ENCODE measurements at places on chromosomes 6 and 20.

- no peak for DNase-seq
Measured at GRCh38 chr20:50023116-50023805, 40.5 kb downstream of the SNAI1 start.

GRCh38 chr20:8527998-8528723, 396.1 kb downstream of the PLCB1 start:
- no peak for DNase-seq

DNA sequence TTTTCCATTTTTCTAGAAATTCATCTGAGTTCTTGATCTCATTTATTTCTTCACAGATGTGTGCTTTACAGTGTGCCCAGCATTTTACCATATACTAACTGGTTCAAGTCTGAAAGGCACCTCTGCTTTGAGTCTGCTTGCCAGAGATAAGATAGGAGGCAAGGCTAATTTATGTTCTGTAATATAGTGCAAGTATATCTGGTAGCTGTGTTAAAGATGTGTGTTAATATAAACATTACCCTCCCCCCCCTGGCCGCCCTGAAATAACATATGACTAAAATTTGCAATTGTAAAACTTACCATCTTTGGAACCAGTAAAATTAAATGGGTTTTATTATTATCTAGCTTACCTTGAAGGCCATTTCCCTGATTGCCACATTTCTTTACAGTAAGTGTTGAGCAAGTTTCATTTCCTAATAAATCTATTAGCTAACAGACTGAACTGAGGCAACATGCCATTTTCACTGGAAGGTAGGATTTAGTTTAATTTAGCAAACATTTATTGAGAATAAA, 2.7 kb downstream of the FBXO9 start:
- DNase-seq: no peak

DNA sequence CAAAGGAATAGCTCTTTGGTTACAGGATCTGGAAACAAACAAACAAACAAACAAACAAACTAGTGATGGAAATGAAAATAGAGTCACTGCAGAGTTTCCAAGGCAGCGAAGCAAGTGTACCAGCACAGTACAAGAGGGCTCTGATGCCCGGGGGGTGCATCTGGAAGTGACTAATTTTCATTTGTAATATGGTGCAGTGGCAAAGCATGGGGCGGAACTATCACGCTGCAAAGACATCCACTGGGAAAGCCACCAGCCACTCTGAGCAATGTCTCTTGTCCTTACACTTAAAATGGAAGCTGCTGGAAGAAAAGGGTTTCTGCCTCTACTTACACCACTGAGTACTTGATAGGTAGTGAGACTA, 44.4 kb upstream of the NEDD9 start:
- no peak for DNase-seq

- no peak for DNase-seq
Measured at GRCh38 chr6:108741331-108741989, 106.8 kb upstream of the ARMC2 start.

DNA sequence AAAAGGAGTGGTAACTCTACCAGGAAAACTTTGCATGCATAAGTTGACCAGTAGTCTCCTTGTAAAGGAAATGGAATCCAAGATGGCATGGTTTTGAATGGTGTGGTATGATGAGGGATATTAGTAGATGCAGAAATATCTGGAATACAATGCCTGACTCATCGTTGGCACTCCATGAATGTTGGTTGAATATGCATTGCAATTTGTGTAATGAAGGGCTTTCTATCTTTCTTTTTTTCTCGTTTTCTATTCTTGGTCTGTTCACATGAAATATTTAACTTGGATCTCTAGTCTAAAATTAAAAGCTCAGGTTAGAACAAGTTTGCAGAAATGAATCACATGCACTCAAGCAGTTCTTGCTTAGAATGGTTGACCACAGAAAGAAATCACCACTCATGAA, 277.3 kb upstream of the PRND start:
- DNase-seq: no peak

- no peak for DNase-seq
Measured at GRCh38 chr6:127272576-127272975, 5.9 kb downstream of the RNF146 start.

DNA sequence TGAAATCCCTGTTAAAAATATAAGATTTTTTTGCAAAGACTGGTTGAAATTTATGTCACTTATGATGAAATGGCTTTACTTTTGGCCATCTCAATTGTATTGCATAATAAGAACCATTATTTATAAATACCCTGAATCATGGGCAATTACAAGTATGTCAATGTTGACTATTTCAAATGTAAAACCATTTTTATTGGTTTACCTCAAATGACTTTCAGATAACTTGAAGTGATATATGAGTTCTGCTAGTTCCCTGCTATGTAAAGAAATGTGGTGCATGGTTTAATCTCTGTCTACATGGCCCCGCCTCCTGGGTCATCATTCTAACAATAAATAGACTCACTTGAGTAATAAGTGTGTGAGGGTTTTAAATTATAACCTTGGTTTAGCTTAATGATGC, 275.6 kb upstream of the PREP start:
- DNase-seq: no peak

DNA sequence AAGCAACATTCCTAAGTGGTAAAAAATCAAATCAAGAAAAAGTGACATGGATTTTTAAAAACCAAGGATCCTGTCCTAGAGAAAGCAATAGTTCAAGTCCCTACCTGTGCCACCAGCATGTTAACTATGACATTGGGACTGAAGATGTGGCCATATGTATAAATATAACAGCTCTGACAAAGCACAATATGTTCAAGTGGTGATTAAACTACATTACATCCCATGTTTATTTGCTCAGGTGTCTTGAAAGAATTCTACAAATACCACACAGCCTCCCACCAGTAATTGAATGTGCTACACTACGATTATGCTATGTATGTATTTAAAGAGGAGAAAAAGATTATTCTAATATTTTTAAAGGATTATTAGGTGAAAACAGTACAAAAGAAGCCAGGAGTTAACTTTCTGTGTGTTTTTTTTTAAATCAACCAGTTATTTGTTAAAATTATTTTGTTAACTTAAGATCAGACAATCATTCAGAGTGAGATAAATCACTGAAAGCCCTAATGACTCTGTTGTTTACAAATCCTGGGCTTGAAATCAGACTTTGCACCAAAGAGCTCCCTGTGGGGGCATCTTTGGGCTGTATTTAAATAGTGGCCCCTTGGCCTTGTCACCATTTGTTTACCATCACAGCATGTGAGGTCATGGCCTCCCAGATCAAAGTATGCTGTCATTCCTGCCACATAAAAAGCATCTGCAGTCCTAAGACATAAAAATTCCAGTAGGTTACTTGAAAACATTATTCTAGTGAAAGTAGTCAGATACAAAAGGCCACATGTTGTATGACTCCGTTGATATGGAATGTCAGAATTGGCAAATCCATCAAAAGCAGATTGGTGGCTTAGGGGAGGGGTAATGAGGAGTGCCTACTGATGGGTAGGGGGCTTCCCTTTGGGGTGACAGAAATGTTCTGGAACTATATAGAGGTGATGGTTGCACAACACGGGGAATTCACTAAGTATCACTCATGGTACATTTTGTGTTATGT, 17.1 kb downstream of the TTLL2 start:
- DNase-seq: no peak

DNA sequence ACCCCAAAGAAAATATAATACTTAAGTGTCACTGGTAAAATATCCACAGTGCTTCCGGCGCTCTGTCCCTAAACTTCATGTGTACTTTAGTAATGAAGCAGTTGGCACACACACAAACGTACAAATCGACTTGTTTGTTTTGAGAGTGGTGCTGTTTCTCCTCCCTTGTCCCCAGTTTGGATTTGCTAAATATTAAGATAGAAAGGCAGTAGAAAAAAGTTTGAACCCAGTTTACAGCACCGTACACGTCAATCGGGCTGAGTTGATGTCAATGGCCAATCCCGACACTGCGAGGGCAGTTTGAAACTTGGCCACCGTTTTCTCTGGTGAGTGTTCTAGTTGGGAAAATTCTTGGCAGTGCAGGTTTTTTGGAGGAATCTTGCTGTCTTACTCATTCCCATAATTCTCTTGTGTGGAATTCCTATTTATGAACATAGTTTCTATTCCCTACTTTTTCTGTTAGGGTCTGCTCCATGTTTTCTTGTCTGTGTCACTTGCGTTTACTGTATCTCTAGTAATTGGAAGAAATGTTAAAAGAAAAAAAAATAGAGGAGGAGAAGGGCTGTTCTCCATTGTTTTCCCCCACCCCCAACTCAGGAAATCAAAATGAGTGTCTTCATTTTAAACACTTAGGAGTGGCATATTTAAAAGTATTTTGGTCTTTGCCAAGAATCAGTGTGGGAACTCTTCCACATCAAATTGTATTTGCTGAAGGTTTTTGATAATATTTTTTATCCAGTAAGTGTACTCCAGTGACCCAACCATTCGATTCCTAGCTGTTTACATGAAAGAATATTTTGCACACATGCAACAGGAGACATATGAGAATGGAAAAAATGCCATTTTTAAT, 72.3 kb downstream of the OR2B2 start:
- DNase-seq: peak; percentile 63

GRCh38 chr6:14012313-14013030, 87.7 kb downstream of the RNF182 start:
- no peak for DNase-seq

DNA sequence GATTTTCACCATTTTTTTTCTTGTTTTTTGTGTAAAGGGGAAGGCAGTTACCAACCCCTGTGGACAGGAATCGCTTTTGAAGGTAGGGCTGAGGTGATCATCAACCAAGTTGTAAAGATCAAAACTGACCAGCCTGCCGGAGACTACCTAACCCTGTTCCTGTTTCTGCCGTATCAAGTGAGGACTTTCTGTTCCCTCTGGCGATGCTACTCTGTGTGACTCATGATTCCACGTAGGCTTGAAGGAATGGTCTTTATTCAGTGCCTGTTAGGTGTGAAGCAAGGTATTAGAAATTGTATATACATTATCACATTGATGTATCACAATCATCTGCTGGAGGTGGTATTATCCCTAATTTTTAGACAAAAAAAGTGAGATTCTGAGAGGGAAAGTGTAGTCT, 161.3 kb downstream of the SOX4 start:
- peak; percentile 56 for DNase-seq

GRCh38 chr6:15444081-15444731, 198.3 kb downstream of the JARID2 start:
- no peak for DNase-seq

- DNase-seq: no peak
Measured at GRCh38 chr6:143061597-143062385, 1.1 kb downstream of the AIG1 start.

DNA sequence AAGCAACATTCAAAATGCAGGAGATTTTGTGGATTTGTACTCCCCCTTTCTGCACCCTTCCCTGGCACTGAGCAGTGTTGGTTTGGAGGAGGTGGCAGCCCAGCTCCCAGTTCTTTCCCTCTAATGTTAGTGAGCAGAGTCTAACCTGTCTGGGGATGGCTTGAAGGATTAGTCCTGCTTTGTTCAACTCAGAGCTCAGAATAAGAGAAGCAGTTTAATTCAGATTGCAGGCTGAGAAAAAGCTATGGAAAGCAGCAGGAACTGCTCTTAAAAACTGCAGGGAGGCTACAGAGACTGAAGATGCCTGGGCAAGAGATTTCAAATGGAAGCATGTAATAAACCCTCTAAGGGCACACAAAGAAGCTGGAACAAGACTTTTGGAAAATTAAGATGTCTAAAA, 223.4 kb upstream of the GGTLC1 start:
- DNase-seq: no peak

DNA sequence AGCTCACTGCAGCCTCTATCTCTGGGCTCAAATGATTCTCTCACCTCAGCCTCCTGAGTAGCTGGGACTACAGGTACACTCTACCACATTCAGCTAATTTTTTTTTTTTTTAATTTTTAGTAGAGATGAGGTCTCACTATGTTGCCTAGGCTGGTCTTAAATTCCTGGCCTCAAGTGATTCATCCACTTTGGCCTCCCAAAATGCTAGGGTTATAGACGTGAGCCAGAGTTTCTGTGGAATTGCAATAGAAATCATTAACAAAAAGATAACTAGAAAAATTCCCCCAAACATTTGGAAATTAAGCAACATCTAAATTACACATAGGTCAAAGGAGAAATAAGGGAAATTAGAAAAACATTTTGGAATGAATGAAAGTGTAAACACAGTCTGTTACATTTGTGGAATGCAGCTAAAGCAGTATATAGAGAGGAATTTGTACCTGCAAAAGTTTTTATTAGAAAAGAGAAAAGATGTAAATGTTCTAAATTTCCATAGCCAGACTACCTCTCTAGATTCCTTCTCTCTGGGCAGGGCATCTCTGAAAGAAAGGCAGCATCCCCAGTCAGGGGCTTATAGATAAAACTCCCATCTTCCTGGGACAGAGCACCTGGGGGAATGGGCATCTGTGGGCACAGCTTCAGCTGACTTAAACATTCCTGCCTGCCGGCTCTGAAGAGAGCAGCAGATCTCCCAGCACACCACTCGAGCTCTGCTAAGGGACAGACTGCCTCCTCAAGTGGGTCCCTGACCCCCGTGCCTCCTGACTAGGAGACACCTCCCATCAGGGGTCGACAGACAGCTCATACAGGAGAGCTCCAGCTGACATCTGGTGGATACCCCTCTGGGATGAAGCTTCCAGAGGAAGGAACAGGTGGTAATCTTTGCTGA, 51.3 kb downstream of the ATRN start:
- DNase-seq: no peak

GRCh38 chr20:25056690-25057233, 1.2 kb downstream of the ACSS1 start:
- no peak for DNase-seq

- no peak for DNase-seq
Measured at GRCh38 chr6:154515826-154516225, 5.3 kb upstream of the CNKSR3 start.

GRCh38 chr6:28167068-28167467, 25.4 kb downstream of the ZKSCAN8 start:
- no peak for DNase-seq

- DNase-seq: no peak
Measured at GRCh38 chr6:121503589-121503991, 68.1 kb downstream of the GJA1 start.

DNA sequence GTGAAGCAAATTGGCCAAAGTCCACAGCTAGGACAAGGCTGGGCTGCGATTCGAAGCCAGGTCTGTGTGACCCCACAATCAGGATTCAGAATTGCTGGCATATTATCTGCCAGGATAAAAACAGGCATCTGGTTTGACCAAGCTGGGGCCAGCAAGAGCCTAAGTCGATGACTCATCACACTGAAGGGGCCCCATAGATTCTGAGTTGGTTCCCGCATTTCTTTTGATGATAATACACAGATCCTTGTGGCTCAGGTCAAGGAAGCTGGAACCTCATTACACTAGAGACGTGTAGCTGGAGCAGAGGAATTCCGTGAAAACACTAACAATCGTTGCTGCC, 6.5 kb downstream of the KCNB1 start:
- peak; percentile 27 for DNase-seq

- DNase-seq: no peak
Measured at GRCh38 chr6:17930321-17930993, 57.0 kb downstream of the KIF13A start.

- no peak for DNase-seq
Measured at GRCh38 chr6:113326781-113327180, 530.4 kb upstream of the MARCKS start.

- peak; percentile 20 for DNase-seq
Measured at GRCh38 chr6:136016228-136017225, 165.0 kb downstream of the PDE7B start.

All from ELF-1 (cell line).